Neural crest cell (in vitro differentiated cells): ENCODE measurements at places on chromosomes 4 and X. TPM values are rescaled to one million over a fixed set of nuclear protein-coding genes. Genes with fewer than 3 reads are reported as not detected.

Gene LAGE3
- total RNA-seq, result 20.7 and 22.6 TPM in 2 replicates

Gene F9
- total RNA-seq, result not detected in 2 replicates

- DNase-seq, result no peak
These were observed 432.7 kb upstream of the PABPC4L start for GRCh38 chr4:134634301-134634700.

DNA sequence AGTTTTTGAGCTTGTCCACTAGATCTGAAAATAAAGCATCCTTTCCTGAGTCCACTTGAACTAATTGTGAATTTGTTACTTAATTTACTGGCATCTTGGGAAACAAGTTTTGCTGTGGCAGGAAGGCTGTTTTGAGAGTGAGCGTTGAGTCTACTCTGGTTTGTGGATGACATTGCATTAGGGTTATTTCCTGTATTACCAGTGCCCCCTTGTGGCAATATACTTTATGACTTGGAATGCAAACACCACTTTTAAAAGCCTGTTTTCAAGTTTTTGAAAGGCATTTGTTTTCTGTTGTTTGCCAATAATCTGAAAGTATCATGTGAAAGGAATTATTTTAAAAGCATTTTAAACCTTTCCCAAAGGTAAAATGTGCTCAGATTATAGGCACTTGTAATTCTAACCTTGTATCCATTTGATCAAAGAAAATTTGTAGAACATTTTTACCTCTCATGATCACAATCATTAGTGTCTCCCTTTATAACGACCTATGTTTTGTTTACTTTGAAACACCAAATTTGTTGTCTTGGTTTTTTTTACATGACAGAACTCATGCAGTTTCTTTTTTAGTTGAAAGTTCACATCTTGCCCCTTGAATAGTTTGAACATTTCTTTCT lies 18.0 kb upstream of the CYP2U1 start:
- peak; percentile 43 for DNase-seq

DNA sequence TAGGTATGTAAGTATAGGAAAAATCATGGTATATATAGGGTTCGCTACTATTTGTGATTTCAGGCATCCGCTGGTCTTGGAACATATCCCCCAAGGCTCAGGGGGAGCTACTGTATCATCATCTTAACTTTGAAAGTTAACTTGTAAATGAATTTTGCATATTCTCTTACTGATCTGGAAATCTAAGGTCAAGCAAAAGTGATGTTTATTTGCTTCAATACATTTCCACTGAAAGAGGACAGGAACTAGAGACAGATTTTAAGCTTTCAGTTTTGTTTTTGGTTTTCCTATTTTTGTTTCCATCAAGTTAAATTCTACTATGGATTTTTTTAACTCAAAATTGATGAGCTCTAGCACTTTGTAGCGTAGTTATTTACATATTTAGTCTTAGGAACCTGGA lies 56.2 kb downstream of the NAF1 start:
- DNase-seq, result no peak
